ENCODE measurements at places on chromosomes 3 and 15. TPM values are rescaled to one million over a fixed set of nuclear protein-coding genes. Genes with fewer than 3 reads are reported as not detected.
A peak's percentile ranks its signal among the peaks of the same experiment; 100 is the strongest.

The FSD2 gene
- total RNA-seq: 0.86 TPM

The RASGRF1 gene
- 27.2 TPM for total RNA-seq

The SI gene
- not detected for total RNA-seq

DNA sequence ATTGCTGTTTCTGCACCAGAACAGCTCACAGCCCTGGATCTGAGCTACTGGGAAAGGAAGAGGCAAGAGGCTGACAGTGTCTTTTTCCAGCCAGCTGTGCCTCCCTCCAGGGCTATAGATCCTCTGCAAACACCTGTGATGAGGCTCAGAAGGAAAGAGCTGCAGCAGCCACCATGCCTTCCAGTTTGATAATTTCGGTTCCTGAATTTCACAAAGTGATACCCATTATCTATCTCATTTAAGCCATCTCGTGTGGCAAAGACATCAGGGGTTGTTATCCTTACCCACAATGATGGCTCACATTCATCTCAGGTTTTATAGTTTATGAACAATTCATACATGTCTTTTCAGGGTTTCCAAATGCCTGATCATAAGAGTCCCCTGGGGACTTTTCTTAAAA lies 1.8 kb upstream of the LARP6 start:
- no peak for DNase-seq

DNA sequence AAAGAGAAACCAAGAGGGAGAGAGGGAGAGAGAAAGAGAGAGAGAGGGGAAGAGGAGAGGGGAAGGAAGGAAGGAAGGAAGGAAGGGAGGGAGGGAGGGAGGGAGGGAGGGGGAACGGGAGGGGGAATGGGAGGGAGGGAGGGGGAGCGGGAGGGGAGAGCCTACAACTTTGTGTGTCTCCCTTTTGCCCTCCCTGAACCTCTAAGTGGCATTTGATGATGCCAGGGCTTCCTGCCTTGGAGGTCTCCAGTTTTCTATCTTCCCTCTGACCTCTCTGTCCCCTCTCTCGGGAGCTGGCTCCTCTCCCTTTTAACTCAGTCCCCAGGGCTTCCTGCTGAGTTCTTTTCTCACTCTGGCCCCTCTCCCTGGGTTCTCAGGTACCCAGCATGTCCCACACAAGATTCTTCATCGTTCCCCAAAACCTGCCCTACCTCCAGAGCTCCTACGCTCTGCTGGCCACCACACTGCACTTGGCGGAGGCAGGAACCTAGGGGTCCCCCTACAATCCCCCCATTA lies 12.5 kb upstream of the FAM174B start:
- DNase-seq: no peak

DNA sequence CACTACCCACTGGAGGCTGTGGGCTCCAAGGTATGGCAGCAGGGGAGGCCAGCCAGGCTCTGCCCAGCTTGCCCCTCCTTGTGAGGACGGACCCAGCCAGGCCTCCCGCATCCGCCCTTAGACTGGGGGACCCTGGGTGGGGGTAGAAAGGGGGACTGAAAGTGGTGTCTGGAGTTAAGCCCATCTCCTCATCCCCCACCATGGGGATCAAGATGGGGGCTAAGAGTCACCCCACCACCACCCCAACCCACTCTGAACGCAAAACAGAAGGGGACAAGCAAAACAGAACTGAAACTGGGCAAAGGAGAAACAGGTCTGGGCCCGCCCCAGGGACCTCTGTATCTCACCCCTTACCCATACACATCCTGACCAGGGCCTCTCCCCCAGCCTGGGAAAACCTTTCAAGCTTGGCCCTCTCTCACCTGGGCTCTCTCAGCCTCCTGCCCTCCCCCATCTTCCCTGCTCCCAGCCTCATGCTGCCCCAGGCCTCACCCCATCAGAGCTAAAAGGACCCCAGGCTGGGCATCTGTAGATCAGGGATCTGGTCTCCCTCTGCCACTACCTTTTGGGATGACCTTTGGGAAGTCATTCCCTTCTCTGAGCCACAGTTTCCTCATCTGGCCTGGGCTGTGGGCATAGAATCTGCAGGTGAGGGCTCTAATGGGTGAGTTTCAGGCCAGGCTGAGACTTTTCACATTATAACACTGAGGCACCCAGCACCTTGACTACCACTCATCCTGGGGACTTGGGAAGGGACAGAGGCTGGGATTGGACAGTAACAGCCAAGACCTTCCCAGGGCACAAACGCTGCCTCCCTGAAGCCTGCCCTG lies 30.0 kb upstream of the CYP11A1 start:
- DNase-seq: no peak

GRCh38 chr15:48330855-48331795 lies at the start of gene DUT:
TSS of gene DUT (plus strand) at chr15:48331429. CDS start at chr15:48331516, 87 bp downstream.
- peak; percentile 96 for DNase-seq

DNA sequence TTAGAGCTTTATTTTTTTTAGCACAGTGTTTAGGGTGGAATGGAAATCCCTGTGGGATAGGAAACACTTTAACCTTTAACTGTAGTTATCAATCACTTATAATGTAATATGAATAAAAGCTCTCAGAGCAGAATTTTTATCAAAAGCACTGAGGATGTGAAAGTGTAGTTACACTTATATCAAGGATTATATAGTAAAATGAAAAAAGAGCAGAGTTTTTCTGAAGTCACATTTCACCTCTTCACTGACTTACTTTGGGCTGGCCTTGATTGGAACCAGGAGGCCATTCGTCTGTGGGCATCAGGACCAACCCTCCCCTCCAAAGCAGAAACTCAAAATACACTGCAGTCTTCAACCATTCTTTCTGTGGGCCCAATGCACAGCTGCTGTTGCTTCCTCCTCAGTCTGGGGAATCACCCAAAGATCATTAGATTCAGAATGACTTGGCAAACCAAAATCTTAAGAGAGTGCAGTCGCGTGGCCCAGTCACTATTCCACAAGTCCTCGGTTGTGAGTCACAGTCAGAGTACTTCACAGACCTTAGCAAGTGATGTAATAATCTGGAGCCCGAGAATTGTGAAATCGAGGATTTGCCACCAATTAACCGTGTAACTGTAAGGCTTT lies 132.6 kb upstream of the COL8A1 start:
- DNase-seq: peak; percentile 70

DNA sequence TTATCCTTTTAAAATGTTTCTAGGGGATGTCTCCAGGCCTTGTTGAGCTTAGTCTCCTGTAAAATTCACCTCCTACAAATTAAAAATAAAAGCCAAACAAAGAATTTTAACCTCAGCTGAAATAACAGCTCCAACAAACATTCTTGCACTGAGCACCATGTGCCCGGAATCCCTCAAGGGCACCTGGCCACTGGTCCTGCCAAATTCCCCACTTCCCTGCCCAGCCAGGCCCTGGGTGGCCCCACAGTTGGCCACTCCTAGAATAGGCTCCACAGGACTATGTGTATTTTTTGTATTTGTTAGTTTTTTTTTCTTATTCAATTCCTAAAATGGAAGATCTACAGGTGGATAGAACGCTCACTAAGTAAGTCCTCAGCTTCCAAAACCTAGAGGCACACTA lies 33.1 kb upstream of the PLA2G4E start:
- no peak for DNase-seq

Measured in upper lobe of left lung (tissue), 6 donors.